ENCODE measurements at places on chromosomes 5 and 9. TPM values are rescaled to one million over a fixed set of nuclear protein-coding genes. Genes with fewer than 3 reads are reported as not detected.

PRRT1B gene
- not detected for total RNA-seq

DNA sequence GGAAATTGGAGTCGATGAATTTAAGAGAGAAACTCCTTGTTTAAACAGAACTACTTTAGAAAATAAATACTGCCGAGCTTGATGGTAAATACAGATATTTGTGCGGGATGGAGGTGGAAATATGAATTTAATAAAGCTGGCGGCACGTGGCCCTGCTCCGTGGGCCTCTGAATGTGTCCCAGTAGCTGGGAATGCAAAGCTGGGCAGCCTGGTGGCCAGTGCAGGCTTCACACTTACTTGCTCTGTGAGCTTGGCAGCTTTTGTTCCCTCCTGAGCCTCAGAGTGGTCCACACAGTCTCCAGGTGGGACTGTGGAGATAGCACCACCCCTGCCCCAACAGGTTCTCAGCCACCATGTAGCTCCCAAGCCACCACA is 45.9 kb downstream of the BARX1 start:
- peaks cover 3% of the 10 kb centered on the region for H3K4me1 ChIP-seq
- H3K36me3 ChIP-seq = no peaks in the 10 kb centered on the region
- no peaks in the 10 kb centered on the region for H3K27me3 ChIP-seq

- no peak overlapping the region for H3K27ac ChIP-seq
- DNase-seq = no peak
- no peaks in the 10 kb centered on the region for H3K36me3 ChIP-seq
- H3K4me1 ChIP-seq = peaks cover 10% of the 10 kb centered on the region
Measured at GRCh38 chr5:56527174-56527573, 288.2 kb upstream of the MAP3K1 start.

- no peak overlapping the region for H3K4me3 ChIP-seq
- no peak for DNase-seq
- H3K4me1 ChIP-seq = peaks cover 19% of the 10 kb centered on the region
Measured at GRCh38 chr9:89994988-89995613, 390.3 kb downstream of the GADD45G start.

DNA sequence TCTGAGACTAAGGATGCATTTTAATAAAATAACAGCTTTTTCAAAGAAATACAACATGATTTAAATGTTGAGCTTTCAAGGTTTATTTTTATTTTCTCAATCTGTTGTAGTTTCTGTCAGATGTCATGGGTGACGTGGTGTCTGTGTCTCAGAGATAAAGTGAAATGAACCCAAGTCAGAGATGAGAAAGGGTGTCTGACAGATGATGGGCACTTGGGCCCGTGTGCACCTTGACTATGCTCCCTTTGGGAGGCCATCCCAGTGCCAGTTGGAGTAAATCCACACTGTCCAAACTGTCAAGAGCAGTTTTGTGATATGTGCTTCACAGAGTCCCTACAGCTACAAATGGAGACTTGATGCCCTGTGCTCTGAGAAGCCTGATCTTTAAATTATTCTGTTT is 536.9 kb upstream of the FAM174A start:
- H3K36me3 ChIP-seq = no peaks in the 10 kb centered on the region
- H3K27ac ChIP-seq = no peak overlapping the region
- H3K4me1 ChIP-seq = no peaks in the 10 kb centered on the region
- DNase-seq = no peak

GRCh38 chr5:39021413-39021812 is 52.8 kb downstream of the RICTOR start:
- peaks cover 36% of the 10 kb centered on the region for H3K36me3 ChIP-seq
- peaks cover 38% of the 10 kb centered on the region for H3K4me1 ChIP-seq
- DNase-seq = no peak
- no peak overlapping the region for H3K4me3 ChIP-seq
- H3K27me3 ChIP-seq = no peaks in the 10 kb centered on the region
- H3K27ac ChIP-seq = no peak overlapping the region

WDR70 gene
- 45.0 TPM for total RNA-seq

GRCh38 chr5:132073231-132074013 is at the start of gene CSF2:
Gene CSF2 (plus strand): TSS chr5:132073789. CDS start chr5:132073824, 35 bp downstream.
- peaks cover 33% of the 10 kb centered on the region for H3K36me3 ChIP-seq
- no peaks in the 10 kb centered on the region for H3K27me3 ChIP-seq
- H3K4me1 ChIP-seq = peaks cover 81% of the 10 kb centered on the region
- DNase-seq = no peak
- peak within 1 kb of the TSS; percentile 92 for H3K27ac ChIP-seq
- peak within 1 kb of the TSS; percentile 80 for H3K4me3 ChIP-seq

DNA sequence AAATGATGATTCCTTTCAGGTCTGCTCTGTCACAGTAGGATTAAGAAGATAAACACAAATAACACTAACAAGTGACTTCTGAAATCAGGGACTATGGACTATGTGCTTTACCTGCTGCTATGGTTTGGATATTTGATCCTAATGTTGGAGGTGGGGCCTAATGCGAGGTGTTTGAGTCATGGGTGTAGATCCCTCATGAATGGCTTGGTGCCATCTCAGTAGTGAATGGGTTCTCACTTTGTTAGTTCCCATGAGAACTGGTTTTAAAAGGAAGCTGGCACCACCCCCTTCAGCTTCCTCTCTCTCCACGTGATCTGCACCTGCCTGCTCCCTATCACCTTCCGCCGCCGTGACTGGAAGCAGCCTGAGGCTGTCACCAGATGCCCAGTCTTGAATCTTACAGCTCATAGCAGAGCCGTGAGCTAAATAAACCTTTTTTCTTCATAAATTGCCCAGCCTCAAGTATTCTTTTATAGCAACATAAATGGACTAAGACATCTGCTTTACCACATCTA is 3.3 kb downstream of the PPIC start:
- no peak overlapping the region for H3K27ac ChIP-seq
- H3K27me3 ChIP-seq = peaks cover 56% of the 10 kb centered on the region
- no peak overlapping the region for H3K4me3 ChIP-seq

DNA sequence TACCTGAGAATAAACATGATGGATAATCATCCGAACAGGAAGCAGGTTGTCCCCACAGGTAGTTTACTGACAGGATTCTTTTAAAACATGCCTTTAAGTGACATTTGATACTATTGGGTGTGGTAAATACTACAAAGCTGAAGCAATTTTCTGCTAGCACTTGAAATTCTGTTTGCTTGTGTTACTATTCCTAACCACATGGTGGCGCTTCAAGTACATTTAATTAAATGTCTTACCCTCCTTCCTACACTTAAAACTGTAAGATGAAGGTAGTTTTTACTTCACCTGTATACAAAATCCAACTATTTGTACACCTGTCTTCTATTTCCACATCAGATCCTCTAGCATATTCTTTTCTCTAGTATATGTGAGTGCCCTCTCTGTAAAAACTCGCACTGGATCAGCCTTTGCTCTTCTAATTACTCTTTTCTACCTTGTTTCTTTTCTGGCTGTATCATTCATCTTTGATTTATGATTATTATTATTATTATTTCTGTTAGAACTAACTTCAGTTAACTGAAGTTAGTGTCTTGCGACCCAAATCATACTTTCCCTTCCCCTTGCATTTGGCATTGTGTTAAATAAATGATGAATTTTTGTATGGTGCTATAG is 18.4 kb downstream of the SLC25A46 start:
- peak; percentile 81 for DNase-seq
- H3K4me1 ChIP-seq = peaks cover 28% of the 10 kb centered on the region
- H3K4me3 ChIP-seq = no peak overlapping the region
- no peaks in the 10 kb centered on the region for H3K27me3 ChIP-seq
- peaks cover 19% of the 10 kb centered on the region for H3K36me3 ChIP-seq

DNA sequence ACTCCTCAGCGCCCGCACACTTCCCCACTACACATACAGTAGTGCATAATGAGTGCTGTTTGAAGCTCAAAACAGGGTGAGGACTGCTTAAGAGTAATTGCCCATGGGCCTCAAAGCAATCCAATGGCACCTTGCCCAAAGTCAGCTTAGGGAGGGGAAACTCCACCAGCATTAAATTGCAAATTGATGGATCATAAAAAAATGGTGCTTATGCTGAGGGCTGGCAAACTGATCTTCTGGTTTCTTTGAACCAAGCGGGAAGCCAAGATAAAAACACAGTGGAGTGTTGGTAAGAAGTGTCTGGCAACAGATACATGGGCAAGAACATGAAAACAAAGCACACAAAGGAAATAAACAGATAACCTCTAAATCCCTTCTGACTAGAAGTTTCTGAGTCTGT is 28.0 kb downstream of the TLE1 start:
- no peak for DNase-seq
- no peaks in the 10 kb centered on the region for H3K27me3 ChIP-seq
- no peak overlapping the region for H3K27ac ChIP-seq

DNA sequence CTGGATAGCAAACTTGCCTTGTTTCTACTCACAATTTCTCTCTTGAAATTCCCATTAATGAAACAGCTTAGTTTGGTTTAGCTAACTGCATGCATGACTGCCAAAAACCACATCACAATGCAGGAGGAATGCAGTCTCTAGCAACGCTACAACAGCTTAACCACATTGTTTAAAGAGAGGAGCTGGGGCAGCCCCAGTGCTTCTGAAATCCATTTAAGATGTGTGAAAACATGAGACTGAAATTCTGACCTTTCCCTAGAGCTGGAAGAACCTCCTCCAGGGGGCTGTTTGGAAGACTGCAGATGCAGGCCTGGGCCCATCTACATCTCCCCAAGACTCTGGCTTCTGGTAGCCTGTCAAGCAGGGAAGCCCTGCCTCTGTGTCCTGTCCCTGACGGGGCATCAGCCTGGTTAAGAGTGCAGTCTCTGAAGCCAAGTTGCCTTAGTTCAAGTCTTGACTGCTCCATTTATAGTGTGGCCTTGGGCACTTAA is 157.1 kb downstream of the ZNF462 start:
- no peak overlapping the region for H3K27ac ChIP-seq
- no peak overlapping the region for H3K4me3 ChIP-seq
- H3K4me1 ChIP-seq = peaks cover 8% of the 10 kb centered on the region

- peaks cover 7% of the 10 kb centered on the region for H3K4me1 ChIP-seq
- peaks cover 63% of the 10 kb centered on the region for H3K27me3 ChIP-seq
- H3K36me3 ChIP-seq = peaks cover 2% of the 10 kb centered on the region
- no peak for DNase-seq
- H3K4me3 ChIP-seq = no peak overlapping the region
Measured at GRCh38 chr9:116152390-116152789, 1.2 kb upstream of the PAPPA start.

PCDHB4 gene
- total RNA-seq = not detected

DNA sequence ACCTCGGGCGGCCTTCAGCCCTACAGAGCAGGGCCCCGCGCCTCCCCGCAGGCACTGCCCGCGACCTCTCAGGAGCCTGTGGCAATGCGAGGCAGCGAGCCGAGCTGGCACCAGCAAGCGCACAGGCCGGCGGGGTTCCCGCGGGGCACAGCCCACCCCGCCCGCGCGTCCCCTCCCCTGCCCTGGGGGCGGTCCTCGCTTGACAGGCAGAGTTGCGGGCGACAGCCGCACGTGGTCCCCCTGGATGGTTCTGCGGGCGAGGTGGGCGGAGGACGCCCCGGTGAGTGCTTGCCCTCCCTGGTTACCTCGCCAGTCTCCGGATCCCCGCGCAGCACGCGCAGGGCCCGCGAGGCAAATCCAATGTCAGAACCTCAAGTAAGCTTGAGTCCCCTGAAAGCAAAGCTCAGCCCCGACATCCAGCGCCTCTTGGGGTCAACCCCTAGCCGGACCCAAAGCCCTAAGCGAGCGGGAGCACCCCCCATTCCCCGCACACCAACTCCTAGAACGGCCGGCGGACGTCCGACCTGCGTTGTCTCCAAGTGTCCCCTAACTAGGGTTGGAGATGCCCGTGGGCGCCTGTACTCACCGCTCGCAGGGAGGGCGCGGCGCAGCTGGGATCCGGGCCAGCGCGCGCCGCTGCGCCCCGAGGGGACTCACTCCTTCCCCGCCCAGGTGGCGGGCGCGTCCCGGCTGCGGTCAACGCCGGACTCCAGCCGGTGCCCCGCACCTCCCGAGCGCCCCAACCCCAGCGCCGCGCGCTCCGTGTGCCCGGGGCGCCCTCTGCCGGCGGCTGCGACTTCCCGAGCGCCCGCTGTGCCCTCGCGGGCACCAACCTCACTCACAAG is at the start of gene DRD1:
Gene DRD1, minus strand, starts transcription at position 123 of the 845 bp plus-strand sequence. CDS start 1,083 bp downstream, outside the sequence.
- no peaks in the 10 kb centered on the region for H3K36me3 ChIP-seq
- H3K4me3 ChIP-seq = peak within 1 kb of the TSS; percentile 68
- no peak within 1 kb of the TSS for H3K27ac ChIP-seq
- DNase-seq = peak; percentile 86
- peaks cover 76% of the 10 kb centered on the region for H3K27me3 ChIP-seq

MYMK gene
- total RNA-seq = not detected

- peaks cover 9% of the 10 kb centered on the region for H3K4me1 ChIP-seq
- no peak for DNase-seq
- H3K4me3 ChIP-seq = no peak overlapping the region
Measured at GRCh38 chr5:142287096-142287972, 37.5 kb downstream of the SPRY4 start.

OR13D1 gene
- not detected for total RNA-seq

DNA sequence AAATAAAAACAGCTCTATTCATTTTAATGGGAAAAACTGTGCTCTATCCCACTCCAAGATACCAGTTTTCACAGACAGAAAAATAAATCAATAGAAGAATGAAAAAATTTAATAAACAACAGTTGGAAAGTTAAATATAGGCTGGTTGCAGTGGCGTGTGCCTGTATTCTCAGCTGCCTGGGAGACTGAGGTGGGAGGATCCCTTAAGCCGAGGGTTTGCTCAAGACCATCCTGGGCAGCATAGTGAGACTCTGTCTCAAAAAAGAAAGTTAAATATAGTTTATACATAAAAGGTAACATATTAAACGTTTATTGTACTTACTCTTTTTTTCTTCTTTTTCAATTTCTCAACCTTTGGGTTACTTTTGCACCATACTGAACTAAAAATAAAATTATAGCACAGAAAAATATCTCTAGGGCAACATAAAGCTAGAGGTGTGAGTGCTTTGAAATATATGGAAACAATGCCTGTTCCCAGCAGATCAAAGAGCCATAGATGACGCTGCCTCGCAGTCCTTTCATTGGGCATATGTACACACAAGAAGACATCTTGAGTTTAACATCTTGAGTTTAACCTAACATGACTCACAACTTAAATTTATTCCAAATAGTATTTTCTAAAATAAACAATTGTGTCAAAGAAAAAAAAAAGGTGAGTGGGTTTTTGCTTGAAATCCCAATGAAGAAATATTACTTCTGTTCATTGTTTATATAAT is 25.7 kb upstream of the KLF9 start:
- H3K4me3 ChIP-seq = no peak overlapping the region
- no peaks in the 10 kb centered on the region for H3K36me3 ChIP-seq
- DNase-seq = no peak
- H3K27me3 ChIP-seq = no peaks in the 10 kb centered on the region

DNA sequence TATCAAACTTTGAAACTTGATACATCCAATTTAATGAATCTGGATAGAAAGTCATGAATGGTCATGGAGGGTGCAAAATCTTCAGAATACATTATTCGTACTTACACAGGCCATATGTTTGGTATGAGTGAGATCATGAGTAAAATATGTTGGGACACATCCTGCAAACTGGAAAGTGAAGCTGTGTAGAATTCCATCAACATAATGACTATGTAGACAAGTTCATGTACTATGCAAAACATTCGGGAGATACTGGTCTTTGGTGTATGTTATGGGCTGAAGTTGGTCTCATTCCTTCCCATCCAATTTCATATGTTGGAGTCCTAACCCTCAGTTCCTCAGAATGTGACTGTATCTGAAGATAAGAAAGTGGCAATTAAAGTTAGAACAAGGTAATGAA is 18.1 kb upstream of the CTNND2 start:
- no peak for DNase-seq
- no peaks in the 10 kb centered on the region for H3K36me3 ChIP-seq
- H3K4me3 ChIP-seq = no peak overlapping the region
- no peaks in the 10 kb centered on the region for H3K4me1 ChIP-seq
- H3K27me3 ChIP-seq = no peaks in the 10 kb centered on the region

TMC1 gene
- total RNA-seq = not detected

GKAP1 gene
- 2.3 TPM for total RNA-seq

- no peak for DNase-seq
- no peak overlapping the region for H3K27ac ChIP-seq
- H3K27me3 ChIP-seq = no peaks in the 10 kb centered on the region
- no peak overlapping the region for H3K4me3 ChIP-seq
Measured at GRCh38 chr5:76384189-76384588, 18.9 kb upstream of the IQGAP2 start.

SPINK5 gene
- not detected for total RNA-seq

ACOT12 gene
- total RNA-seq = not detected

All from activated CD4-positive, alpha-beta T cell treated with anti-CD3 and anti-CD28 coated beads, Interleukin-2, amount 10 ng/mL, durations not matched to agents 24 days and 14 days (primary cell).